Activated CD8-positive, alpha-beta memory T cell treated with anti-CD3 and anti-CD28 coated beads, Interleukin-2, amount 50 U/mL, for 4 hours (primary cell): ENCODE measurements at places on chromosomes 11 and 22.

DNA sequence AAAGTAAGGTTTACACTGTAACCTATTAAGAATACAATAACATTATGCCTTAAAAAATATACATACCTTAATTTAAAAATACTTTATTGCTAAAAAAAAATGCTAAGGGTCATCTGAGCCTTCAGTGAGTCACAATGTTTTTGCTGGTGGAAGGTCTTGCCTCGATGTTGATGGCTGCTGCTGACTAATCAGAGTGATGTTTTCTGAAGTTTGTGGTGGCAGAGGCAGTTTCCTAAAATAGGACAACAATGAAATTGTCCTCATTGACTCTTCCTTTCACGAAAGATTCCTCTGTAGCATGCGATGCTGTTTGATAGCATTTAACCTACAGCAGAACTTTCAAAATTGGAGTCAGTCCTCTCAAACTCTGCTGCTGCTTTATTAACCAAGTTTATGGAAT, 97.6 kb downstream of the FAT3 start:
- DNase-seq = no peak

- no peak for DNase-seq
These were observed 2.8 kb upstream of the MCAM start for GRCh38 chr11:119319700-119320239.

GRCh38 chr22:29145321-29146072, 60.2 kb upstream of the EMID1 start:
- no peak for DNase-seq

DNA sequence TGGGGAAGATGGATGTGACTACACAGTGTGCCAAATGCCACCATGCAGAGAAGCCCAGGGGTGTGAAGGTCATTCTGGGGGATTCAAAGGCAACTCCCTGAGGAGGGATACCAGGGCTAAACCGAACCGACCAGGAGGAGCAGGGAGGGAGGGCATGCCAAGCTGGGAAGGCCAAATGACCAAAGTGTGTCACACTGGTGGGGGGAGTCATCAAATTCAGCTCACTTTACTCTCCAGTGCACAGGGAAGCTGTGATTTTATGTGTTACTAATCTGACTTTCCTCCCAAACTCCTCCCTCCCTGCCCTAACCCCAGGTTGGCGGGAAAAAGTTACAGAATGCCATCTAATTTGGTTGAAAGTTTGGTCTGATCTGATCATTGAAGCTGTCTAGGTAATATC, 29.7 kb upstream of the TSKU start:
- no peak for DNase-seq

- no peak for DNase-seq
These were observed 7.5 kb downstream of the BCL9L start for GRCh38 chr11:118918128-118918685.

- no peak for DNase-seq
These were observed 19.0 kb downstream of the A4GALT start for GRCh38 chr22:42701694-42702093.

DNA sequence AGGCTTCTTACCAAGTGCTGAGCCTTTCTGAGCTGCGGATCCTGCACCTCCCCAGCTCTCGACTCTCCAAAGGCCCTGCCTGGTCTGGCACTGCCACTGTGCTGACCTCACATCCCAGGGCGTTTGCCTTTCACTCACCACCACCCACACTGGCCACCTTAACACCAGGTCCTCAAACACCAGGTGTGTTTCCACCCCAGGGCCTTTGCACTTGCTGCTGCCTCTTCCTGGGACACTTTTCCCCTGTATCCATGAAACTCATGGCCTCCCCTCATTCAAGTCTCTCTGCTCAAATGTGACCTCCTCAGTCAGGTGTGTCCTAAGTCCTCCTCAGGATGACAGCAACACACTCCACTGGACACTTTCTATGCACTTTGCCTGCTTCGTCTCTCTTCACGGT, 51.4 kb upstream of the ANO1 start:
- no peak for DNase-seq

GRCh38 chr11:93054881-93055280, 85.4 kb downstream of the MTNR1B start:
- no peak for DNase-seq

DNA sequence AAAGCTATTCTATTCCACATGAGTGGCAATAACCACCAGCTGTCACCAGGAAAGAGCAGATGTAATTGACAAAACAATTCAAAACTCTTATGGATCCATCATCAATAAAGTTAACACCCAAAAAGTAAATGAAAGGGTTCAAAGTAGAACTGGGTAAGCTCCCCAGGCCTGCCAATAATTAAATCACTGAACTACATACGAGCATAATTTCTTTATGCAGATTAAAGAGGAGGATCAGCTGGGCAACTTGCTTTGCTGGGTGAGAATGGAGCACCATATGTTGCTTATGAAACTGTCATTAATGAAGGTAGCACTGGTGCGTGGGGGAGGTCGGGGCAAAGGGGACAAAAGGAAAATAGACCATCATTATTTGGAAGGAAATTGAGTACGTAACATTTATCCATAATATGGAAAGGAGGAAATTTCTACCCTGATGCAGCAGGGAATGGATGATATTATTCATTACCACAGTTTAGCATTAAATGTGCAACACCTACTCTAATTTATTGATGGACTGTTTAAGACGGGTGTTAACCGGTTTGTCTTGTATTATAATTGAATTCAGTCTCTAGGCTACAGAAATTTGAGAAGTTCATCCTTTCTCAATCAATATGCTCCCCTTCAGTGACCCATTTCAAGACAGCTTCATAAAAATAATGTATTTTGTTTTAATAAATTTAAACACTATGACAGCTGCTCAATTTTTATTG, 315.9 kb downstream of the CADM1 start:
- DNase-seq = no peak
